ENCODE measurements at places on chromosomes 5 and 9. TPM values are rescaled to one million over a fixed set of nuclear protein-coding genes. Genes with fewer than 3 reads are reported as not detected.

GRCh38 chr5:41418220-41419031 is 92.0 kb downstream of the PLCXD3 start:
- no peak for DNase-seq

- no peak for DNase-seq
Measured at GRCh38 chr9:134152022-134152448, 12.3 kb downstream of the RNU6ATAC start.

DNA sequence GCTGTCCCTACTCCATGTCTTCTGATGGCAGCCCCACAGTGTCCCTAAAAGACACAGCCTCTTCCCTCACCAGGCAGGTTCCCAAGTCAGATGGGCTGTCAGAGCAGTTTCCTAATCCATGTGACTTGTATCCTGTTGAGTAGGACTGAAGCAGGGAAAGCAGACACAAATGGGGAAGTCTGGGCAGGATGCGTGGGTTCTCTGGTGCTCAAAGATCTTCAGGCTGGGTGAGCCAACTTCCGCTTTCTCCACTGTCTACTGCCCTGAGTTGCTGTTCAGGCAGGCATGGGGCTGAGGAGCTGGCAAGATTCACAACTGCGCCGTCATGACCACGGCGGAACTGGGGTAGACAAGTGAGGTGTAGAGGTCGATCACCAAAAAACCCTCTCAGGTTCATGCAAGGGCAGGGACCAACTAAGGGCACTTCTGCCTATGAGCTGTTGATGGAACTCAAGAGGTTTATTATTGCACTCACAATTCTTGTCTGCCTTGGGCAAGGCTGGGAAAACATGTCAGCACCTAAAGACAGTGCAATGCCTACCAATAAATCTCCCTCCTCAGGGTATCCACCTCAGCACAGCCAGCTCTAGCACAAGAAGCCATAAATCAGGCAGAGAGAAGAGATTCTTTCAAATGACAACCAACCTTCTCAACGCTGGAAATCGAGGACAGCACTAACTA is 83.4 kb downstream of the RAPGEF1 start:
- DNase-seq, result no peak

The CXCL14 gene
- not detected for total RNA-seq

The GRXCR2 gene
- total RNA-seq, result not detected

The CCNJL gene
- 0.86 TPM for total RNA-seq
